Fibroblast of gingiva (primary cell): ENCODE measurements at places on chromosomes 3 and 15.
A peak's percentile ranks its signal among the peaks of the same experiment; 100 is the strongest.

DNA sequence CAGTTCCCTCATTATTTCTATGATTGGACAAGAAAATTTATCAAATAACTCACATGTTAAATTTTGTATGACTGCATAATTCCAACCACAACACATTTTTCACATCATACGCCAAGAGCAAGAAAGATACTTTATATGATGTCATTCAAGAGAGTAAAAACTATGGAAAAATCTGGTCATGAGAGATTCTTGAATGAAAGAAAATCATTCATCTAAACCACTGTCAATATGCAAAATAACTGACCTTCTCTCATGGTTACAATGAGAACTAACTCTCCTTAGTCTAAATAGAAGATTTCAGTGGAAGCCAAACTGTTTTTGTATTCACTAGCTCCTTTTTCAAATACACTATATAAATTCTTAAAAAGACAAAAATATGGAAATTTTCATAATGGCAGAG, 124.6 kb downstream of the CBLB start:
- no peak for DNase-seq

GRCh38 chr3:152524198-152525140, 255.7 kb downstream of the MBNL1 start:
- peak; percentile 41 for DNase-seq

- DNase-seq: no peak
Measured at GRCh38 chr3:78605178-78605577, 1162.6 kb downstream of the ROBO1 start.

- no peak for DNase-seq
Measured at GRCh38 chr15:51505251-51505650, 117.3 kb downstream of the DMXL2 start.

DNA sequence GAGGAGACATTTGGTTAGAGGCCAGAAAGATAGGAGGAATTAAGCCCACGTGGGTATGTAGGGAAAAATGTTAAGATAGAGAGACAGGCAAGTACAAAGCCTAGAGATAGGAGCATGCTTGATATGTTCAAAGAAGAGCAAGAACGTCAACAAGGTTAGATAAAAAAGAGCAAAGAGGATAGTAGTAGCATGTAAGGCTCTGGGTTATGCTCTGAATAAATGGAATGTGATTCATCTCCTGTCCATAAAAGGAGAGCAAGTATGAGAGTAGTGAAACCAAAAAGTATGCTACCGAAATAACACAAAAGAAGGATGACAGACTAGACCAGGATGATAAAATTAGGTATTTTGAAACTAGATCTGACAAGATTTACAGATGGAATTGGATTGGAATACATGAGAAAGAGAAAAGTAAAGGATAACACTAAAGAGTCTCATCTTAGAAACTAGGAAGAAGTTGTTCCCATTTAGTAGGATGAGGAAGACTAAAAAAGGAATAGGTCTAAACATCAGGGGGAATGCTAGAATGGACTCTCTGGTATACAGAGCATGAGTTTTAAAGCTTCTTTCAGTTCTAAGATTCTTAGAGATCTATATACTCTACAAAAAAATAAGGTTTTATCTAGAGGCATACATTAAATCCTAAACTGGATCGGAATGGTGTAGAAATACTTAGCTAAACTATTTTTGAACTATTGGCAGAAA, 59.1 kb downstream of the TRPM7 start:
- no peak for DNase-seq

DNA sequence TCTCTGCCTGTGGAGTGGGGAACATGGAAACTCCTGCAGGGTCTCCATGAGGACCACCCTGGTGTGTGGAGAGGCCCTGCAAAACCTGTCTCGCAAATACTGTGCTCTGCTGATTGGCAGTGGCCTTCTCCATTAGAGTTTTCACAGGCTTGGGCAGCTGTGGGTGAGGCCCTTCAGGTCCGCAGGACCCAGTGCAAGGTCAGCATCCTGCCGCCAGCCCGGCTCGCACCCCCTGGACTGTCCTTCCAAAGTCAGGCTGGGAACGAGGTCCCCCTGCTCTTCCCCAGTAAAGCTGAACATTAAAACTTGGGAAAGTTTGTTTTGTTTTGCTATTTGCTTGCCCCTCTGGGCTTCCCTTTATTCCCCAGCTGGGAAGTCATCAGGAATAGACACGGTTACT, 85.0 kb upstream of the PLXNA1 start:
- no peak for DNase-seq

DNA sequence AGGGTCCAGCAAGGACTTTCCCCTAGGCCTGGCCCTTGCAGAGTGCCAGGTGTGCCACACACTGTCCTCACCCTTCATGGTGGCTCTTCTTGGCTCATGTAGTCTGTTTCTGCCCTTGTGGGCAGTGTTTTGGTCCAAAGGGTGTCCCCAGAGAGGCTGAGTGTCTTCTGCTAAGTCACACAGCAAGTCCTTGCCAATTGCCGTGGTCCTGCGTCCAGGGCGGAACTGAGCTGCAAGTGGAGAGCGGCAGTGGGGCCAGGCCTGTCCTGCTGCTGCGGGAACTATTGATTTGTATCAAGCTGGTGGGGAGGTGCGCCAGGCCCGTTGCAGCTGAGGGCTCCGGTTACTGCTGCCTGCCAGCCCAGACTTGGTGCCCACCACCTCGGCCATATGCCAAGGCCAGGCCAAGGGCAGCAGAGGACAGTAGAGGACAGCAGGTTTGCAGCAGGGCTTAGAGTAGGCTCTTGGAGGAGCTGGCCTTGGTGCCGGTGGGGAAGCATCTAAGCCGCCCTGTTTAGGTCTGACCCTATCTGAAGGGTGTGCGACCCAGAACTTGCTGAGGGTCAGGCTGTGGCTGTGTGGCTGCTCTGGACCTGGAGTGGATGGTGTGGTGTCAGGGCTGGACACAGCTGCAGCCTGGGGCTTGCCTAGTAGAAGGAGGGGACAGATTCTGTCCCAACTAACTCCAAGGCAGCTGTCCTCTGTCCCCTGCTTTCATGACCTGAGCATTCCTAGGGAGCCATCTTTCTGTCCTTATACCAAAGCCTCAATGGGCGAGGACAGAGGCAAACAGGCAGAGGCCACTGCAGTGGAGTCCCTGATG, 4.5 kb downstream of the AMIGO3 start:
- no peak for DNase-seq

DNA sequence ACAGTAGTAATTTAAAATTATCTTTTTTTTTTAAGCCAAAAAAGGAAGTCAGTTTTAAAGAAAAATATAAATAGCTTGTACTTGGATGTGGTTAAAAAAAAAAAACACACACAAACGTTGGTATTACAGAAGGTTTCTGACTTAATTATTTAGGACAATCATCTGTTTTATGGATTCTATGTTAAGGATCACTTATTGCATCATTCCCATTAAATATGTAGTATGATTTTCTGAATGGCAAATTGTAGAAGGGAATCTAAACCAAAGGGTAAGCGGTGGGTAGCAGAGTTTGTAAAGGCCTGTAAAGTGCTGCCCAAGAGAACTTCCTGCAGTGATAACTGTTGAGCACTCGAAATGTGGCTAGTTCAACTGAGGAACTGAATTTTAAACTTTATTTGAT, 8.0 kb downstream of the SENP2 start:
- DNase-seq: no peak

DNA sequence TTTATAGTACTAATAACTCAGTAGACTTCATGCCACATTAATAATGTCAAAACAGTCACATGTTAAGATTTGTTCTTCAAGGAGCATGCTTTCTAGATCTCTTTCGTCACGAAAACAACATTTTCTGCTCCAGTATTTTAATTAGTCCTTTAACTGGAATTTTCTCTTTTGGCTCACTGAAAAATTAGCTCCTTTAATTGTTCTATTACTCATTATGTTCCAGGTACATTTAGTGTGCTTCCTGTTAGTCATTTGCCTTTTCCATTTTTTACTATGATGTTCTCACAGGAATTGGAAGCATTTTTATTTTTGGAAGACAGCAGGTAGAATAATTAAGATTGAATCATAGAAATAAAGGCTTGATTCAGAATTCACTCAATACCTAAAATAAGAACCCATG, 111.2 kb downstream of the SLC9A9 start:
- no peak for DNase-seq

DNA sequence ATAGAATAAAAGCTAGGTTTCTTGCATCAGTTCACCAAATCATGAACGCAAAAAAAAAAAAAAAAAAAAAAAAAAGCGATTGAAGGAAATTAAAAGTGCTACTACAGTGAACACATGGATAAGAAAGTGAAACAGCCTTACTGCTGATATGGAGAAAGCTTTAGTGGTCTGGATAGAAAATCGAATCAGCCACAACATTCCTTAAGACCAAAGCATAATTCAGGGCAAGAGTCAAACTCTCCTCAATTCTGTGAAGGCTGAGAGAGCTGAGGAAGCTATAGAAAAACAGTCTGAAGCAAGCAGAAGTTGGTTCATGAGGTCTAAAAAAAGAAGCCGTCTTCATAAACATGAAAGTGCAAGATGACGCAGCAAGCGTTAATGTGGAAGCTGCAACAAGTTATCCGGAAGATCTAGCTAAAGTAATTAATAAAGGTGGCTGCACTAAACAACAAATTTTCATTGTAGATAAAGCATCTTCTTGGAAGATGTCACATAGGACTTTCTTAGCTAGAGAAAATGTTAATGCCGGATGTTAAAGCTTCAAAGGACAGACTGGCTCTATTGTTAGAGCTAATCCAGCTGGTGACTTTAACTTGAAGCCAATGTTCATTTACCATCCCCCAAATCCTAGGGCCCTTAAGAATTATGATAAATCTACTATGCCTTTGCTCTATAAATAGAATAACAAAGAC, 19.2 kb downstream of the P3H2 start:
- peak; percentile 18 for DNase-seq

DNA sequence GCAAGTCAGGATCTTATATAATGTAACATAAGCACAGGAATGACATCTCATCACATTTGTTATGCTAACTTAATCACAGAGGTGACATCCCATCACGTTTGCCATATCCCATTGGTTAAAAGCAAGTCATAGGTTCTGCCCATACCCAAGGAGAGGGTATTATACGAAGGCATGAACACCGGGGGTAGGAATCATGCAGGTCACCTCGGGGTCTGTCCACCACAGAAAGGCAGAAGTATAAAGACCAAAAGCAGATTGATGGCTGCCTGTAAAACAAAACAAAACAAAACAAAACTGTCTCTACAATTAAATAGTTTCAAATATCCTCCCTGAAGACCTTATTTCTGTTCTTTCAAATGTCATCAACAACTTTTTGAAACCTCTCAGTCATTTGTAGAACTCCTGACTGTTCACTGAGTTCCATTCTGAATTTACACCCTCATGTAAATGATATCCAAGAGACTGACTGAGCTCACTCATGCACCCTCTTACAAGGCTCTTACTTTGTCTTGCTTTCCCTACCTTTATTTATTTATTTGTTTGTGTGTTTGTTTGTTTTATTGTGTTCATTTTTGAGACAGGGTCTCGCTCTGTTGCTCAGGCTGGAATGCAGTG, 22.7 kb upstream of the ZNF639 start:
- no peak for DNase-seq

GRCh38 chr3:37144806-37145205, 29.6 kb downstream of the LRRFIP2 start:
- DNase-seq: no peak

DNA sequence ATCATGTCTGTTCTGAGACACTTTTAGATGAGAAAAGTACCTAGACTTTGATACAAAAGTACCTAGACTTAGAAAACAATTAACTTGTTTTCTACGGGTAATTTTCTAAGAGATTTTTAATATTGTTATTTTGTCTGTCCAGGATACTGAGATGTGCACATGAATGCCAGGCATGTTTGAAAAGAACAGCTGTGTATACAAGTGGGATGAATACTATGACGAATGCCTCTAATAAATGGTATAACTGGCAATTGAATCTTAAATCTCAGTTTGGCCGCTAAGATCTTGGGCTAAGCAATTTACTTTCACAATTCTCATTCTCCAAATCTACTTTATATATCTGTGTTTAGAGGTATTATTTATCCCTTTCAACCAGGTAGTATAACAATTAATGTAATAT, 207.4 kb downstream of the CBLB start:
- DNase-seq: no peak

GRCh38 chr15:92020207-92020606, 166.7 kb downstream of the SLCO3A1 start:
- DNase-seq: no peak

- no peak for DNase-seq
Measured at GRCh38 chr3:42680271-42680670, 5.1 kb upstream of the KLHL40 start.

DNA sequence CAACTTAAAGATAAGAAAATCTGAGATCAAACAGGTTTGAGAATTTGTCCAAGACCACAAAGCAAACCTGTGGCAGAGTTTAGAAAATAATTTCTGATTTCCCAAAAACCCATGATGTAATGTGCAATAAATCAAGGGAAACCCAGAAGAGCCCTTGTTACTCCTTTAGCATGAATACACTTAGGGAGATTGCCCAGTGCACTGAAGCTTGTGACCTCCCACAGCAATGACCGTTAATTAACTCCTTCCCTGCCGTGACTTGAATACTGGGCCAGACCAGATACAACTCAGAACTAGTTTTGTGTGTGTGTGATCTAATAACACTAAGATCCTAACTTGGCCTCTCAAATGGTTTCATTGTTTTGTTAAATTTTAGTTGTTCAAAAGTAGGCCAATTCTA, 2.5 kb downstream of the PRKAR2A start:
- no peak for DNase-seq

DNA sequence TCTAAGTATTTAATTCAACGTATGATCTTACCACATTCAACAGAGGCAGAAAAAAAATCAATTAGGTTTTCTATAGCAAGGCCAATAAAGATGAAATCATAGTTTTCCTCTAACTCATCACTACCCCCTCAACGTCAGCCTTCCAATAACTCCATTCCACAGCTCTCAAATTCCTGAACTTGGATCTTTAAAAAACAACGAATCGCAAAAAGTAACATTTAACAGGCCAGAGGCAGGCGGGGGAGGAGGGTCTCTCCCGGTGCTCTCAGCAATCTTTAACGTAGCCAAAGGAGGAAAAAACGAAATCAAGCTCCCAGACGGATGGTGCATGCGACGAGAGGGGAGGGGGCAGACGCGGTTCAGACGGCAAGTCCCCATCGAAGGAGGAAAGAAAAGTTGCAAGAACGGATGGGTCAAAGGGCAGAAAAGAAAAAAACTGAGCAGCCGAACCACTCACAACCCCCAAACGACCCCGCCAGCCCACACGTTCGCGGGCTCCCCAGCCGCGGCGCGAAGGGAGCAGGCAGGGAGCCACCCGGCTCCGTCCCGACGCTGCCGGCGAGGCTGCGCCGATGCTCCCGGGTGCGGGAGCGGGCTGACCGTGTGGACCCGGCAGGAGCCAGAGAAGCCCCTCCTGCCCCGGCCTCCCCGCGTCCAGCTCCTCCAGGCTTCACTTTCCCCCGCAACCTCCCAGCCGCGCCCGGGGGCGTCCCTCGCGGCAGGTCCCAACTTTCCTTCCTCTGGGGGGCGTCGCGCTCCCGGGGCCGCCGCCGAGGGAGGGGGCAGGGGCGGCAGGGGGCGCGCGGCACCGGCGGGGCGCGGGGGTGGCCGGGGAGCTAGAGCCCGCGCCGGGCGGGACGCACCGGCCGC, 703 bp downstream of the PEAK1 start:
- DNase-seq: peak; percentile 24

DNA sequence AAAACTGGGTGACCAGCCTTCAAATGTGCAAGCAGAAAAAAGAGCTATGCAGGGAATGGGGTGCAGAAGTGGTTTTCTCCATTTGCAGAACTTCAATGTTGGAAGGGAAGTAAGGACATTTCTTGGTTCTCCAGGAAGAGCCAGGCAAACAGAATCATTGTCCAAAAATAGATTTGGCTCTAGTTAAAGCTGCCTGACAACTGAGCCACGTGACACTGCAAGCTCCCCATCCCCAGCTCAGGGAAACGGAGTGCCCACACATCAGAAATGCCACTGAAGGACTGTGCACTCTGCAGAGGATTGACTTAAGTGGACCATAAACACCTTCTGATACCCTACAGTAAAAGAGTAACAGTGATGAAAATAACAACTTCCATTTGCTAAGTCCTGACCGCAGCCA, 195.6 kb upstream of the NSMCE3 start:
- no peak for DNase-seq
